Calu3 (cell line): ENCODE measurements at places on chromosomes 3 and 15. TPM values are rescaled to one million over a fixed set of nuclear protein-coding genes. Genes with fewer than 3 reads are reported as not detected.

DNA sequence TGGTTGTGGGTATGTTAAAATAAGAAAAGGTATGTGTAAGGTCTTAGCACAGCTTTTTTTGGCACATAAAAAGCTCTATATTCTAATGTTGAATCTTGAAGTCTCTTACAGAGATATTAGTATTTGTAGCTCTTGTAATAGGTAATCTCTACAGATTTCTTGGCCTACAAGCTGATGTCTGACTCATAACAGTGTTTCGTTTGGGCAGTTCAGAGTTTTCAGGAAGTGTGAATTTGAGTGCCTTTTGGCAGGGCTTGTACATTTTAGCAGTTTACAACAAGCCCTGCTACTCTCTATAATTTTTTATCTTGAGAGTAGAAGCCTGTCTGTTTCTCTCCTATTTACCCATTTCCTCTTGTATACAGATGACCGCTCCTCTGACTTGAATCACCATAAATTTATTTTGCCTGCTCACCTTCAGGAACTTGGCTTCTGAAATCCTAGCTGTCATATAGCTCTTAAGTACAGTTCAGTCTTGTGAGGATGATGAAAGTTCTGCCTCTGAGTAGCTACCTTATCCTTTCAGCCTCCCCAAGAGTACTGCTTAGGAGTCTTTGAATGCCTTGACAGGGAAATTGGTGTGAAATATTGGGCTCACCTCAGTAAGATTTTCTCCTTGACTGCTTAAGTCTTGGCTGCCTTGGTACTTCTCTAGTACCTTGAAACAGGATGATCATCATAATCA lies 419.9 kb upstream of the RARB start:
- no peaks in the 10 kb centered on the region for H3K36me3 ChIP-seq
- no peaks in the 10 kb centered on the region for H3K27me3 ChIP-seq
- H3K4me1 ChIP-seq, result peaks cover 9% of the 10 kb centered on the region
- H3K27ac ChIP-seq, result no peak overlapping the region

The SI gene
- not detected in 2 replicates for total RNA-seq

The SLC24A5 gene
- total RNA-seq, result not detected in 2 replicates

DNA sequence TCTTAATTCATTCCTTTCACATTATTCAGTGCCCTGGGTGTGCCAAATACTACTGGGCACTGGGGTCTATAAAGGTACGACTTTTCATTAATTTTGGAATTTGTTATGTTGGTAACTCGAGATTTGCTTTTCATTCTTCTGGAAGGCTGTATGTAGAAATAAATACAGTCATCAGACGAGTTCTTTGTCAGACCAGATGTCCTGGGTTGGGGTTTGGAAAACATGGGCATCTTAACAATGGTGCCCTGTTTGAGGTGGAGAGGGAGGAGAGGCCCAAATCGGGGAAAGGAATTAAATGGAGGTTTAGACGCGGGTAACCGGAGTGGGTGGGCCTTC lies 662 bp upstream of the GLCE start:
- peak overlapping the region; percentile 89 for H3K27ac ChIP-seq
- H3K4me1 ChIP-seq, result peaks cover 27% of the 10 kb centered on the region
- no peak for DNase-seq
- H3K36me3 ChIP-seq, result peaks cover 28% of the 10 kb centered on the region
- H3K27me3 ChIP-seq, result no peaks in the 10 kb centered on the region

DNA sequence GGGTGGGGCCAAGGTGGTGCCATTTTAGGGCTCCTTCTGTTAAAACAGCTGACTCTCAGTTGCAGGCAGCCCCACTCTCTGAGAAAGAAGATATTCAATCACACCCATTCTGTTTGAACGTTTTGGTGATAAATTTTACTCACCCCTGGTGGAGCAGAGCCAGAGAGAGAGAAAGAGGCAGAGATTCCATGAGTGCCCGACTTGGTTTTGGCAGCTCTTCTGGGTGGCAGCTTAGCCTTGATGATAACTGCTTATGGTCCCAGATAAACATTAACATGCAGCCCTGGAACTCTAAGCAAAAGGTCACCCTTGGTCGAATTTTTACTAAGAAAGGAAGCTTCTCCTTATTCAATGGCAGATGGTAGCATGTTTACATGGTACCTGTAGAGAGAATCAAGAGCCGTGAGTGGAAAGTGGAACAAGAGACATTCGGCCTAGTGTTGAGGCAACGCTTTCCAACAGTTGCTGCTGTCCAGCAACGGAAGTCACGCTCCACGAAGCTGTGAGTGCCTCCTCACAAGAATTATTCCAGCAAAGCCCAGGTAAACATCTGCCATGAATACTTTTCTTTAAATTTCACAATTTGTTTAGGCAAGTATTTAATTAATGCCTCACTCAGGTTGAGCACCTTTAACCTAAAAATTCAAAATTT lies 530.6 kb upstream of the ROBO2 start:
- H3K4me3 ChIP-seq, result no peak overlapping the region
- H3K4me1 ChIP-seq, result no peaks in the 10 kb centered on the region
- no peak for DNase-seq
- H3K36me3 ChIP-seq, result no peaks in the 10 kb centered on the region
- H3K27ac ChIP-seq, result no peak overlapping the region
